ENCODE measurements at places on chromosomes 3 and 15.
A peak's percentile ranks its signal among the peaks of the same experiment; 100 is the strongest.

DNA sequence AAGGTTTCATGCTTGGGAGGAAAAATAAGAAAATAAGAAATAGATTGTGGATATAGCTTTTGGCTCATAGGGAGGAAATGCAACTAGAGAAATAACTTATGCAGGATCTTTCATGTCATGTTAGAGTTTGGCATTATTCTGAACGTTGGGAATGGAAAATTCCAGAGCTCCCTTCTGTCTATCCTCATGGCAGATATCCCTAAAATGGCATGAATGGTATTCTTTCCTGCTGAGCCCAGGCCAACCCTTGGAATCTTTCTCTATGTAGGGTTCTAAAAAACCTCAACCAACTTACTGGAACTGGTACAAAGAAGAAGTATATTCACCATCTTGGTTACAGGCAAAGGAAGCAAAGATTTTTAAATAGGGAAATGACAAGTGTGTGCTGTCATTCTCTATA, 212.5 kb downstream of the CHST2 start:
- DNase-seq: no peak

DNA sequence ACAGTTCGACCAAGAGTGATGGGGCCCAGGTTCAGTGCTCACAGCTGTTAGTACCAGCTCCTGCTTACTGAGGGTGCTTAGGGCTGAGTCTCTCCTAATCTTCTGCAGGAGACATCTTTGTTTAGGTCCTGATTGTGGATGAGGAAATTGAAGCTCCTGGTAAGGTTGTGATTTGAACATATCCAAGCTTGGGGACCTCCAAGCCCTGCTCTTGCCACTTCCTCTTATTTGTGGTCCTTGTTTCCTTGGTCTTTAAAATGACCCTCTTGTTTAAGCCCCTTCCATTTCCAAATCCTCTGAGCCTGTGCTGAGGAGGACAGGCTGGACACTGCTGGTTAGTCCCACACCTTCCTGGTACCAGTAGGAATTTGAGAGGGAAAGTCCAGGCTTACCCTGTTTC, 87.0 kb downstream of the EEFSEC start:
- no peak for DNase-seq

GRCh38 chr3:89098964-89099585, 8.3 kb upstream of the EPHA3 start:
- no peak for DNase-seq

- no peak for DNase-seq
Observed at GRCh38 chr3:129745253-129745652, 138.8 kb upstream of the PLXND1 start.

DNA sequence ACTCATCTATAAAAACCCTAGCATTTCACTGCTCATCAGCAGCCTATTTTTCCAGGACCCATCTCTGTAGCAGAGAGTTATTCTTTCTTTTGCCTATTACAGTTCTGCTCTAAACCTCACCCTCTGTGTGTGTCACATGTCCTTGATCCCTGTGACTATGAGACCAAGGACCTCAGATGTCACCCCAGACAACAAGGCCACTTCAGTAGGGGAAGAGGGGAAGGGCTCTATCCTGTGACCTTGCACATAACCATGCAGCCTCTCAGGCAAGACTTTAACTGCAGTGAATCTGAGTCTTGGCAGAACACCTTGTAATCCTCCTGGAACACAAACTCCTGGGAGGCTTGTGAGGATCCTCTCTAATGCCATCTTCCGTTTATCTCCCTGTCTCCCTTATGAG, 4.4 kb upstream of the ZNF589 start:
- DNase-seq: no peak

DNA sequence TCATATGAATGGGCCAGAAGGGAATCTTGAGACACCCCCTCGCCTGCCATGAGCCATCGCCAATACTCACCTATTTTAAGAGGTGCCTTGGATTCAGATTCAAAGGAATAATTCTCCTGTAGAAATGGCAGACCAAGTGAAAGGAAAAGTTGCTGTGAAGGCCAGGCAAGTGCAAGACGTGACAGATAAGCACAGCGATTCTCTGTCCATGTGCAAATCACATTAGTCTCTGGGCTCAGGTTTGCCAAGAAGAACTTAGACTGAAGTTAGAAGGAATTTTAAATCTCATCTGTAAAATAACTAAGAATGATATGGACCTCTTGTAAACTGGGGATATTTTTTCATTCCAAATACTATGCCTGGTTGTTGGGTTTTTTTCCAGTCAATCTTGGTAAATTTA, 173.6 kb downstream of the UACA start:
- DNase-seq: no peak

DNA sequence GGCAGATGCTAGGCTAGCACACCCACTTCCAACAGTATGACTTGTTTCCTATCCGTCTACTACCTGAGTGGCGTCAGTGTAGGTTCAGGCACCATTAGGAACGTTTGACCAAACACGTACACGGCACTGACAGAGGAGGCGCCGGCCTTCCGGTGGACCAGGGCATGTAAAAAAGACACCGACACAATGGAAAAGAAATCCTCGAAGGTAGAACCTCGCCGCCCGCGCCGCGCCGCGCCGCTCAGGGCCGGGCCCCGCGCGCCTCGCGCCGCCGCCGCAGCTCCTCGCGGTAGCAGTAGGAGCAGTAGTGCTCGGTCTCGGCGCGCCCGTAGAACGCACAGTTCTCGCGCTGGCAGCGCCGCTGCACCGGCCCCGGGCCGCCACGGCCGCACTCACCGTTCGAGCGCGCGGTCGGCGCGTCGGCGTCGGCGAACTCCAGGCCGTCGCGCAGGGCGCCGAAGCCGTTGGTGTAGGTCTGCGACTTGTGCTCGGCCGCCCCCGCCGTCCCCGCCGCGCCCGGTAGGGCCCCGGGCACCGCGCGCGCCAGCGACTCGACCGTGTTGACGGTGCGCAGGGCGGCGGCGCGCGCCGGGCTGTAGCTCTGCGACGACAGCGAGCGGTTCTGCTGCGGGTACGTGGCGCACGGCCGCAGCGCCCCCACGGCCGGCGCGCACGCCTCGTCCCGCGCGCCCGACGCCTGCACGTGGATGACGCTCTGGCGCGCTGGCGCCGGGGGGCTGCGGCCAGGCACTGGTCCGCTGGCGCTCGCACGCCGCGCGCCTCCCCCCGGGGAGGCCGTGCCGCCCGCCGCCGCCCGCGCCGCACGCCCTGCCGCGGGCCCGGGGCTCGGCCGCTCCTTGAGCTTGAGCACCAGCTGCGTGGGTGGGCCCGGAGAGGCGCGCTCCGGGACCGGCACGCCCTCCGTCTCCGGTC, 156.7 kb downstream of the KLF13 start:
- peak; percentile 28 for DNase-seq

GRCh38 chr15:36007699-36008098, 461.7 kb upstream of the DPH6 start:
- DNase-seq: no peak

GRCh38 chr3:107956991-107957900, 133.6 kb downstream of the CD47 start:
- no peak for DNase-seq

GRCh38 chr3:52442409-52443267, 2.3 kb downstream of the SEMA3G start:
- DNase-seq: no peak

Data from activated CD8-positive, alpha-beta memory T cell treated with anti-CD3 and anti-CD28 coated beads for 1 hour (primary cell).